ENCODE measurements at places on chromosomes 2 and 18.

GRCh38 chr2:157899125-157899839 is 23.2 kb upstream of the ACVR1 start:
- DNase-seq = no peak

DNA sequence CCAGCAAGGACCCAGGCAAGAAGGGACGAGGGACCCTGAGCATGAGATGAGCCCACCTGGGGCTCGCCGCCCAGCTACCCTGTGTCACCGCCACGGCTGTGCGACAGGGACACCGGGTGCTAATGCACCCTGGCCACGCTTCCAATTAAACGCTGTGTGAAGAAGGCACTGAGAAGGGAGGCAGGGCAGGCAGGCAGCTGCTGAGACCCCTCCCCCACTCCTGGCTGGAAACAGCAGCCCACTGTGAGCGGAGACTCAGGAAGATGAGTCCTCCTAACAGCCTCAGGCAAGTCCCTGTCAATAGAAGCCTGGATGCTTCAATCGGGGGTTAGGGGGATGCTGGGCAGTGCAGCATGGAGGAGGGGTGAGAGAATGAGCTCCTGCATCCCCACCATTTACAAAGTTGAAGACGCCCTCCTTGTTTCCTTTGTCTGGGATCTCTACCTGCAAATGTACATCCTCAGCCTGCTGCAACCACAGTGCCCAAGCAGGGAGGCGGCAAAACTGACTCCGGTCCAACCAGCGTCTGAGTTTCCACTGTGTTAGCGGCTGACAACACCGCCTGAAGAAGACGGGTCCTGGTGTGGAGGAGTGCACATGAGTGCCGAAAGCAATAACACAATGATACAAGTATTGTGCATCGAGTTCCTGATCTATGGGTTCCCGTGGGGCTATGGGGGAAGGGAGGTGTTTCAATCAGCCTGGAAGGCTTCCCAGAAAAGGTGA is 12.8 kb downstream of the TMEM163 start:
- DNase-seq = no peak

DNA sequence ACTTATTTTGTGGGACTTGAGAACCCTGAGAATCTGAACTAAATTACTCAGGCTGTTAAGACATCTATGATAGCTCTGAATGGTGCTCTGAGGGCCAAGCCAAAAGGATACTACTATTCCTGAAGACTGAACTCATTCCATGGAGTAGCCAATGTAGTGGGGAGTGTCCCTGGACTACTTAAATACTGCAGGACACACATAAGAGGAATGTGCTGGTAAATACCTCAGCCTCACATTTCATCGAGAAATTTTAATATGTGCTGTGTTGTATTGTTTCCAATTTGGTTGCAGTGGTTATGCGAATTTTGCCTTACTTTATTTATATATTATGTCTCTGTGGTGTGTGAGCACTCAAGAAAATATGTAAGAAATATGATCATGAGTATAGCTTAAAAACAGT is 264.4 kb upstream of the FIGN start:
- no peak for DNase-seq

- DNase-seq = no peak
Measured at GRCh38 chr2:241788135-241788534, 11.5 kb downstream of the GAL3ST2 start.

DNA sequence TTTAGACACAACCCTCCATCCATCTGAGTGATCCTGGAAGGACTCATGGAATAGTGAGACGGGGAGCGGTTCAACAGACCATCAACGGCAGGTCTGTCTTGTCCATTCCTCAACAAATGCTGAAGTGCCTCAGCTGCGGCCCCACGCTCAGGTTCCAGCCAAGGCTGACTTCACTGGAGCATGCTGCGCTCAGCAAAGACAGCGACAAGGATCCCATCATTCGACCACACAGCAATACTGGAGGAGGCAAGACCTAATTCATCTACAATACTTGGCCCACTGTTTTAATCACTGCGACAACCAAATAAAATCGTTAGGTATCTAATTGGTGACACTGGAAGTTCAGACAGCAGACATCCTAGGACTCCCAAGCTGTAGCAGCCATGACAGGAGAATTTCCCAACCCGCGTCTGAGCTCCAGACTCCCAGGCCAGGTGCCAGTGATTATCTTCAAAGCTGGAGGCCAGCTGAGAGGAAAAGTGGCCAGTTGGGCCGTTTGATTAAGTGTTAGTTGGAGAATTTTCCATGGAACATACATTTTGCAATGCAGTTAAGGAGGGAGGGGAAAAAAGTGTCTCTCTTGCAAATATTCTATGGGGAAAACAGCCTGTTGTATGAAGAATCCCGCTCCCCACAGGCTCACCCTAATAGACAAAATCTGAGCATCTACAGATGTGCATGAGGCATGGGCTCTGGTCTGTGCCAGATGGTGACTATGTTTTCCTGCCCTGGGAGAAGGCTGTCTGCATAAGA is 92.5 kb upstream of the SLC35G4 start:
- no peak for DNase-seq

- DNase-seq = no peak
Measured at GRCh38 chr2:204061241-204061640, 124.7 kb downstream of the ICOS start.

DNA sequence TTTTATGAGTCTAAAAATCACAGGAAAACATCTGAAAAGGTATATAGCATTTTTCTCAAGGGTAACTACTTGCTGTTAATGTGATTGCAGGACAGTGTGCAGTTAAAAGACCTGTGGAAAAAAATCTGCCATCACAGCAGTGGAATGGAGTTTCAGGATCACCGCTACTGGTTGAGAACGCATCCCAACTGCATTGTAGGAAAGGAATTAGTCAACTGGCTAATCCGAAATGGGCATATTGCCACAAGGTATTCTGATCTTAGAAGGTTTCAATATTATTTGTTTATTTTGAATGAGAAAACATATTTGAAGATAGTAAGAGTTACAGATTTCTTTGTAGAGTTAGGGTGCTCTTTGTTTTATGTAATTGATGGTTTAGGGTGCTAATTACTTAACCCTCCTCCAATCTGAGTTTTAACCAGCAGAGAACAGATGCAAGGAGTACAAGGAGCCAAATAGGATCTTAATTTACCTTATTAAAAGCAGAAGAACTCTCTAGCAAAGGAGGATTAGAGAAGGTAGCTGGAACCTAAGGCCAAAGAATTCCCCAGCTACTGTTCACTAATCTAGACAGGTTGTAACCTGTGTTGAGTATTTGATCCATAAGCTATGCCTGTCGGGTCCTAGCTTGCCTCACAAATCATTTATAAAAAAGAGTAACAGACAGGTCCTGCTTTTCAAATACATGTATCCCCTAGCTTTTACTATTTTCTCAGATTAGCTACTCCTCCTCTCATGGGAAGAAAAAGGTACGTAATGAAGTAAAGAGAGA is 35.0 kb downstream of the PIKFYVE start:
- peak; percentile 92 for DNase-seq

DNA sequence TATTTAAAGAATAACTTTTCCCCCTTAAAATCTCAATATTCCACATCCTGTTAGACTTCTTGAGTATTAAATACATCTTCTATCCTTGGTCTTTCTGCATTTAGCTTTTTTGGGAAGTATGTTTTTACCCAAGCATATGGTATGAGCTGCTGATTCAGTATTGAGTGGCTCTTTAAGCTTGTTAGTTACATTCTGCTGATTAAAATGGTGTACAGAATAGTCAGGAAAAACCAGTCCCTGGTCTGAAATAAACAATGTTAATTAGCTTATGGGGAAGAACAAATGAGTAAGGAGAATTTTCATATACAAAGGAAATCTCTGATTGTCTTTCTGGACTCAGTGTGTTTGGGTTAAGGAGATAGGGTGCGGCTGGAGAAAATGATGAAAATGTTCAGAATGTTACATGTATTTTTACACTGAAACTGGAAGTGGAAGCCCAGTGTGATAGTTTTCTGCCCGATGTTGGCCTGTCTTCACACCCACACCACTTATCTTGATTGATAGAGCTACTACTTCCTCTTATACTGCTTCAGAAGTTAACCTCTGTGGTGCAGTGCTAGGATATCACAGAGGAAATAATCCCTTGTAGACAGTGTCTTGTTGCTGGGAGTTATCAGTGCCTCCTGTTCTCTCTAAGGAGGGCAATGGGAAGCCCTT is 84.0 kb downstream of the MSH2 start:
- DNase-seq = no peak

GRCh38 chr2:233079953-233080835 is 20.1 kb downstream of the INPP5D start:
- no peak for DNase-seq

DNA sequence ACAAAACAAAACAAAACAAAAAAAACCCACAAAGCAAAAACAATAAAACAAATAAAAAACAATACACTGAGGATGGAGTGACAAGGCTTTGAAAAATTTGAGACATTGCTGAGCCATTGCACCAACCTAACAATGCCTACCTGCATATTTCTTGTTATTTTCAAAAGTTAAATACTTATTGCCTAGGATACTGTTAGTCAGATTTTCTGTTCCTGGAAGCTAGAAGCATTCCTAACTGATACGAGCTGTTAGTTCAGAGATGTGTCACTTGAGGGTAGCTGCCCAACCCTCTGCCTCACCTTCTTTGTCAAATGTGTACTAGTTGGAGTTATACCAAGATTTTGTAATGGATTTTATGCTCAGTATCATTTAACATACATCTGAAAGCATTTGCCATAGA is 187.2 kb downstream of the TXNL1 start:
- DNase-seq = peak; percentile 75

DNA sequence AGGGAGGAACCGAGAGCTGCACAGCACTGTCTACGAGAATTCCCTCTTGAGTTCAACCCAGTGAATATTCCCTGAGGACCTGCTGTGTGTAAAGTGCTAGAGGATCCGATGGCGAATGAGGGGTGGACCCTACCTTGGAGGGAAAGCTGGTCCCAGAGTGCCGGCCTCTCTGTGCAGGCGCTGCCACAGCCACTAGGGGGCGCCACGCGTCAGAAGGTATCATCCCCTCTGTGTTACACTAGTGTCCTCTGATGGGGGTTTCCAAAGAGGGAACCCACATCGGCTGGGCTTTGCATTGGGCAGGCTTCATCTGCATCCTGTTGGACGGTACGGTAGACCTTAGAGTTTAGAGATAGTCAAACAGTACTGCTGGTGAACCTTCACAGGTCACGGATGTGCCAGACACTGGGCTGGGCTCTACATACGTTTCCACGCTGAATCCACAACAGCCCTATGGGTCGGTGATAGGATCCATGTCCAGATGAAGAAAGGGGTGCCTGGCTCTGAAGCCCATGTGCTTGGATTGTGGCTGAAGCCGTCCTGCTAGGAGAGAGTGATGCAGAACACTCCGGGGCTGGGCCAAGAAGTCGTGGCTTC is 39.0 kb downstream of the COA5 start:
- DNase-seq = no peak

GRCh38 chr18:44909191-44909719 is 228.6 kb downstream of the SETBP1 start:
- DNase-seq = peak; percentile 20

DNA sequence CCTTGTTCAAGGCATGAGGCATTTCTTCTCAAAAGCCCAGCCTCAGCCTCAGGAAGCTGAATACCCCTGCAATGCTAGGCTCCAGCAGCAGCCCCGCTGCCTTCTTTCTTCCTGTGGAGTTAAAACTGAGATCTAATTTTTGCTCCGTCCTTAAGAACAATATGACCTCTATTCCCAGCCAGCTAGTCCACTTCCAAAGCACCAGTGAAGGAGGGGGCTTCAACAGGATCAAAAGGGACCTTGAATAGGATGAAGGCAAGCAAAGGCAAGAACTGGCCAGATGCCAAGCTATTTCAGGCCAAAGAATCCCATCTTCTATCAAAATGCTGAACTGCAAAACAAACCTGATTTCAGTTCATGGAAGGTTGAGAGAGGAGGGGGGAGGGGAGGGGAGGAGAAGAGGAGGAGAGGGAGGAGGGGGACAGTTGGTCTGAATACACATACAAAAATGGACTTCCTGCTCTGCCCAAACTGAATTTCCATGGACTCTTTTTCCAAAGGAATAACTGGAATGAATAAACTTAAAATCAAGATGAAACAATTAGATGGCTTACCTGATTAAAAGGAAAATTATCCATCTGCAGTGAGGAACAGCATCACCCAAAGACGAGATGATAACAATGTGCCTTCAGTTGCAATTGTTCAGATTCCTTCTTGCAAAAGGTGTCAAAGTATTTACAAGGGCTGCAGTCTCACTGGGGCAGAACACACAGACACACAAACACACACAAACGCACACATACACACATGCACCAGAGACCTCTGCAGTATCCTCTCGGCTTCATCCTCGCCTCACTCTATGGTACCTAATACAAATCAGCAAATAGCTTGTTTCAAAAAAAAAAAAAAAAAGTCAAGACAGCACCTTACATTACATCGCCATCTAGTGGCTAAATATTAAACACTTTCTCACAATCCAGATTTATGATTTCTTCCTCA is at the start of gene SCN1A:
TSS of gene SCN1A (minus strand) at position 804 of the 939 bp plus-strand sequence. CDS start 54,399 bp downstream, outside the sequence.
- peak; percentile 51 for DNase-seq

- no peak for DNase-seq
Measured at GRCh38 chr2:68762665-68763064, 28.1 kb downstream of the ARHGAP25 start.

GRCh38 chr2:155905657-155906056 is 426.9 kb downstream of the NR4A2 start:
- no peak for DNase-seq

DNA sequence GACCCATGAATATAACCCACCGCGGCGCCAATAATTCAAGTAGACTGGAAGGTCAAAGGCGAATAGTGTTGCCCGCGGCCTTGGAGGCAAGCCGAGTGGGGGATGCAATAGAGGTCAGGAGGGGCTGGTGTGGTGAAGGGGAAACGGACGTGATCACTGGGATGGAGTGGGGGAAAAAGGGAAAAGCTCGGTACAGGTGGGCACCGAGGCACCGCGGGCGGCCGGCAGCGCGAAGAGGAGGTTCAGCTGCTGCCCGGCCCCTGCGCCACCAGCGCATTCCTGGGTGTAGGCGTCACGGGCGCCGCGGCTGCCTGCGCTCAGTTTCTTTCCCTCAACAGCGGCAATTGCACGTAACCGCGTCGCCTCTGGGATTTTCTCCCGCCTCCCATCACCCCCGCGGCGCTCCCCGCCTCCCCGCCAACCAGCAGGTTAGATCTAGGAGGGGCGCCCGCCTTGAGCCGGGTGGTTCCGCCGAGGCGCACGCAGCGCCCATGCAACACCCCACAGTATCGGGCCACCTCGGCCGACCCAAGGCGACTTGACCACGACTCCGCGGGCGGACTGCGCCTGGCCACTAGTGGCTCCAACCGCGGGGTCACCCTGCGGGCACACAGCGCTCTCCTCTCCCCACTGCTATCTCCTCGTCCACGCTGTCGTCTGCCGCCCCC is 1.5 kb downstream of the RND3 start:
- DNase-seq = peak; percentile 56

DNA sequence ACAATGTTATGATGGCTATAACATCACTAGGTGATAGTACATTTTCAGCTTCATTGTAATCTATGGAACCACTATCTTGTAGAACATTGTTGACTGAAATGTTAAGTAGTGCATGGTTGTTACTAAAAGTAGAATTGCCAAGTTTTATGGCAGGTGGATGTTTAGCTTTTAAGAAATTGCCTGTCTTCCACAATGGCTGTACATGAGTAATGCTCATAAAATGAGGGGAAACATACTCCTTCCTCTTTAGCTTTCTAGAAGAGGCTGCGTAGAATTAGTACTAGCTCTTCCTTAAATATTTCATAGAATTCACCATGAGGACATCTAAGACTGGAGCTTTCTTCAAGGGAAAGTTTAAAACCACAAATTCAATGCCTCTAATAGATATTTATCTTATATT is 161.0 kb downstream of the TPGS2 start:
- DNase-seq = no peak

GRCh38 chr2:9299161-9300100 is 92.8 kb downstream of the ASAP2 start:
- DNase-seq = no peak

Measured in bronchial epithelial cell (primary cell).